ENCODE measurements at places on chromosomes 13 and 19.
A peak's percentile ranks its signal among the peaks of the same experiment; 100 is the strongest.

DNA sequence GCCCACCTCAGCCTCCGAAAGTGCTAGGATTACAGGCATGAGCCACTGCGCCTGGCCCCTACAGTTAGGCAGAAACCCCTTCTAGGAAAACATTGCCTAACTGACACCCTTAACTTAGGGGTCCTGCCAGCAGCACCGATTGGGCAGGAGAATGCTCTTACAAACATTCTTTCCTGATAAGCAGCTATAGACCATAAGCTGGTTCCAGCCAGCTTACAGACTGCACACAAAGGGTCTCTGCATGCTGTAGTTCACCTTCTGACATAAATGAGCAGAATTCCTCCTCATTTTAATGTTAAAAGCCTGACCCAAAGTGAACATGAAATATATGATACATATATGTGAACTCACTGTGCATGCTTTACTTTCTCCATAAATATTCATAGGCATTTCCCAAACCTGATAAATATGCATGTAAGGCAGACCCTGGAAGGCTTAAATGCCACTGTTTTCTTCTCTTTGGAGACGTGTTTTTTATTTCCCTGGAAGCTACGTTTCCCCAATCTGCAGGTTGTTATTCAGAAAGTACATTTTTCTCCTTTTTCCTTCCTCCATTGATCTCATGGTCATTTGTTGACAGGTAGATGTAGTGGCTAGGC lies 48.5 kb upstream of the KL start:
- DNase-seq, result no peak

DNA sequence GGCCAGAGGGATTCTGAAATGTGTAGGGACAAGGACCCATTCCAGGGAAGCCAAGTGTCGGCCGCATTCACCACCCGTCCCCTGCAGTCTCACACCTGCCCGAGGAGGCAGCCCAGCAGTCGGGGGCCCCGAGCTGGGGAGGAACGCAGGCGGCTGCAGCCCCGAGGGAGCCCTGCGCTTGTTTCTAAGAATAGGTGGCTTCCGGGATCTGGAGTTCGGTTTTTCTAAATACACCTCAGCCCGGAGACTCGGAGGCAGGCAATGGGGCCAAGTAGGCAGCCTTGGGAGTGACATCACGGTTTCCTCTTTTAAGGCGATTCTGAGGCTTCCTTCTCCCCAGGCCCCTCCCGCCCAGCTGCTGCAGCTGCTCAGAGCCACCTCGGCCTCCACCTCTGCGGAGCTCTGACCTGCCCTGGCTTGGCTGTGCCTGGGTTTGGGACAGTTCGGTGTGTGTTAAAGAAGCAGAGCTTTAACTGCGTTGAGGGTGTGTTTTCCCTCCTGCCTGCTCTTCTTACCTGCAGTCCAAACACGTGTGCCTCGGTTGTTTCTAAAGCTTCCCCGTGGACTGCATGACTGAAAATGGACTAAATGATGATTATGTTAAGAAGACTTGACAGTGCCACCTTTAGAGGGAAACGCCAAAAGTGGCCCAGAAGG lies 80.5 kb downstream of the COL4A2 start:
- peak; percentile 3 for DNase-seq

GRCh38 chr13:93899981-93900380 lies 579.5 kb downstream of the DCT start:
- no peak for DNase-seq

DNA sequence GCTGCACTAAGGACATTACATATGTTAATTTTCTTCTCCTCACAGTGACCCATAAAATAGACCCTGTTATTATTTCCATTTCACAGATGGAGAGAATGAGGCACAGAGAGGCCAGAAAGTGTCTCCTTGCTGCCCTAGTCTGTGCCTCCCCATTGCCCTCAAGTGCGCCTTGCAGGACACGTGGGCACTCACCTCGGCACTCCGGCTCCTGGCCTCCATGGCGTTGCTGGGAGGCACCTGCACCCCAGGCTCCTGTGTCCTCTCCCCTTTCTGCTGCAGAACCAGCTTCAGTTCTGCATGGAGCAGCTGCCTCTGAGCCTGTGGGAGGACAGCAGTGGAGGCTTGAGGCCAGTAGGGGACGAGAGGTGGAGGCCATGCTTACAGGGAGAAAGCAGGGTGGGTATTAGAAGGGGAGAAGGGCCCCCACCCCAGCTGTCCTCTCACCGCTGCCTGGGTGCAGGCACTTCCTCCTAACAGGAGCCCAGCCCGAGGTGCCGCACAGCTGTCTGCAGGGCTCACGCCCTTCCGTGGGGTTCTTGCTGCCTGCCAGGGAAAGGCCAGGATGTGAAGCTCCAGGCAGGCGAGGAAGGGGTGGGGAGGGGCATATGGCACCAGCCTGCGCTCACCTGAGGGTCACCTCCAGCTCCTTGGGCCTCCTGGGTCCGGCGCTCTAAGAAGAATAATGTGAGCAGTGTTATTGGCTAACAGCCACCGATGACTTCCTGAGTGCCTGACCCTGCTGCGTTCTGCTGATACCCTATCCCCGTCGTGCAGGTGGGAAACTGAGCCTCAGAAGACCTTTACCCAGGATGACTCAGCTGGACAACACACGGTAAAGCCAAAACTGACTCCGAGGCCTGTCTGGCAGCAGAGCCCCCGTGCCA lies 5.2 kb downstream of the PRX start:
- no peak for DNase-seq

- DNase-seq, result peak; percentile 59
Measured at GRCh38 chr19:2455851-2456570, 748 bp downstream of the LMNB2 start.

- DNase-seq, result no peak
Measured at GRCh38 chr19:10946958-10947657, 13.7 kb upstream of the SMARCA4 start.

- no peak for DNase-seq
Measured at GRCh38 chr19:19402656-19403372, 2.7 kb upstream of the GATAD2A start.

DNA sequence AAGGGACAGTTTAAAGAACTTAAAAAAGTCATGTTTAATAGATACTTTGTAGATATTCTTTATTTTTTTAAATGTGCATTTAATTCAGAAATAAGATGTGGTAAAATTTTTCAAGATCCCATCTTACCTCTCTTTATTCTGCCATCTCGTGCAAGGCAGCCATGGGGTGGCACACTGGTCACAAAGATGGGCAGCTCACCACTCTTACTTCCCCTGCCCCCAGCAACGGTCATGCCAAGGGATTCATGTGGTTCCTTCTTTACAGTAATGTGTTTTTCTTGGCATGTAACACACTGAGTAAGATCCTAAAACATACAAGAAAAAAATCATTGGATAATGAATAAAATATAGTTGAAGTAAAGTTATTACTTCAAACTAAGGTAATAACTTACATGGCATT lies 64.2 kb downstream of the LNX2 start:
- no peak for DNase-seq

- no peak for DNase-seq
Measured at GRCh38 chr13:69291292-69291906, 816.2 kb upstream of the ATXN8OS start.

DNA sequence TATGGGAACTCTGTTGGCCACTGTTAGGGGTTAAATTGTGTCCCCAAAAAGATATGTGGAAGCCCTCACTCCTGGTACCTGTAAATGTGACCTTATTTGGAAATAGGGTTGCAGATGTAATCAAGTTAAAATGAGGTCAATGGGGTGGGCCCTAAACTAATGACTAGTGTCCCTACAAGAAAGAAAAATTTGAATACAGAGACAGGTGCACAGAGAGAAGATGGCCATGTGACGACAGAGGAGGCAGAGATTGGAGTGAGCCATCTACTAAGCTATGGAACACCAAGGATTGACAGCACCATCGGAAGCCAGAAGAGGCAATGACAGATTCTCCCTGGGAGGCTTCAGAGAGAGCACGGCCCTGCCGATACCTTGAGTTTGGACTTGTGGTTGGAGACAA lies 16.5 kb downstream of the POU2F2 start:
- no peak for DNase-seq

GRCh38 chr19:55099557-55100506 lies 17.6 kb downstream of the PPP1R12C start:
- no peak for DNase-seq

- peak; percentile 26 for DNase-seq
Measured at GRCh38 chr19:46746281-46747057, at the start of gene STRN4. Gene STRN4, minus strand, starts transcription at chr19:46746450. Its CDS starts 20 bp downstream, at chr19:46746430.

DNA sequence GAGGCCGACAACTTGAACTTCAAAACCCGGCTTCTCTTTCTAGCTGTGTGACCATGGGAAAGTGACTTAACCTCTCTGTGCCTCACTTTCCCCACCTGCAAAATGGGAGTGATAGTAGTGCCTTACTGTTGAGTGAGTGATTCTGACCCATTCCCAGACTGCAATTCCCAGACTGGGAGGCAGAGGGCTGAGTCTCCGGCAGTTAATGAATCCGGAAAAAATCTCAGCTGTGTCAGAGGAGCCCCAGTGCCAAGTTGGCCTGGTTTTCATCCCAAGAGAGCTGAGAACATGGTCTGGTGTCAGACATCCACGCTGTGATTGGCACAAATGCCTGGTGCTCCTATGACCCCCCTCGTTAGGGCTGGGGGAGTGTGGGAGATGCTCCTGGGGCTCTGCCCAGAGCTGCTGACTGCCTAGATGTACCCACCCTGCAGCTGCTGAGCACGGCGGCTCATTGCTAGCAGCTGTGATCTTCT lies 50.0 kb downstream of the PIN1 start:
- no peak for DNase-seq
